Ammon's horn (tissue), 1 donor: ENCODE measurements at places on chromosomes 3 and 15.

- DNase-seq: peak; percentile 31
Measured at GRCh38 chr3:181210275-181210674, 220.7 kb upstream of the DNAJC19 start.

- DNase-seq: no peak
Measured at GRCh38 chr15:70013656-70014313, 83.9 kb downstream of the TLE3 start.

DNA sequence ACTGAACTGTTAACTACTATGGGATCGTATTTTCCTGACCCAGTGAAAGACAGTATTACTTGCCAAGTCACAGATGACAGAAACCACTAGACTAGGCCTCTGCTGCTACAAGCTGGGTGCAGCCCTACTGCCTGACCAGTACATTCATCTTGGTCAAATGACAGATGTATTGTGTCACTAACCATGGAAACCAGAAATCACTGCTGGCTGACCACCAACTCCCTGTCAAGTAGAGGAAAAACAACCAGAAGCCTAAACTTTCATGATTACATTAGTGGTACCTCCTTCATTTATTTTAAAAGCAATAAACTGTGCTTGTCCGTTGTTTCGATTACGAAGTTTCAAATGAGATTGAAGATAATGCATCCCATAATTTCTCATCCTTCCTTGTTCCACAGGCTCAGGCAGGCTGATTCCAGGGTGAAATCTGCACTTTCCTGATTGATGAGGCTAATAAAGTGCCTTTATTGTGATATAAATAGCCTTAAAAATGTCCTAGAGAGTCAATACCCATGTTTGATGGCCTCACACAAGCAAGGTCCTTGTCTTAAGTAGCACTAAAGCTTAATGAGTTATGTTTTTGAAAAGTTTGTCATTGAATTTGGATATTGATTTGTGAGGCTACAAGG, 309.7 kb downstream of the LSAMP start:
- peak; percentile 77 for DNase-seq

GRCh38 chr15:69272891-69273290, 25.8 kb upstream of the PAQR5 start:
- DNase-seq: no peak

- peak; percentile 85 for DNase-seq
Measured at GRCh38 chr3:184757022-184757651, 45.3 kb upstream of the MAGEF1 start.

- DNase-seq: peak; percentile 42
Measured at GRCh38 chr3:194494951-194495374, 8.2 kb upstream of the ATP13A3 start.

DNA sequence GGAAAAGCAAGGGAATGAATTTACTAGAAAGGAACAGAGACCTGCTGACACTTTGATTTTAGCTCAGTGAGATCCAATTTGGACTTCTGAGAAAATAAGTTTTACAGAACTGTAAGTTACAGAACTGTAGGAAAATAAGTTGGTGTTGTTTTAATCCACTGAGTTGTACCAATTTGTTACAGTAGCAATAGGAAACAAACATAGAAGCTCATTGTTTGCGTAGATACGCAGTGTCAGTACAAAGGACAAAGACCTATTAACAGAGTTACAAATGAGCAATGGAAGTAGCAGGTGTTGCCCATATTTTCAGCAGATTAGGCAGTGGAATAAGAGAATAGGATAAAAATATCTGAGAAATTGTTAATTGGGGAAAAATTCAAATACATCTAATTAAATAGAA, 385.8 kb upstream of the CNTN6 start:
- DNase-seq: peak; percentile 48

GRCh38 chr15:62359416-62359815, 194.3 kb upstream of the C2CD4B start:
- DNase-seq: no peak

GRCh38 chr3:129840707-129841360, 52.7 kb downstream of the TMCC1 start:
- DNase-seq: no peak

GRCh38 chr15:70093481-70094319, 4.0 kb downstream of the TLE3 start:
- DNase-seq: no peak

- no peak for DNase-seq
Measured at GRCh38 chr3:190718097-190718496, 144.4 kb downstream of the GMNC start.

GRCh38 chr15:73869216-73869995, 4.0 kb upstream of the TBC1D21 start:
- DNase-seq: no peak

DNA sequence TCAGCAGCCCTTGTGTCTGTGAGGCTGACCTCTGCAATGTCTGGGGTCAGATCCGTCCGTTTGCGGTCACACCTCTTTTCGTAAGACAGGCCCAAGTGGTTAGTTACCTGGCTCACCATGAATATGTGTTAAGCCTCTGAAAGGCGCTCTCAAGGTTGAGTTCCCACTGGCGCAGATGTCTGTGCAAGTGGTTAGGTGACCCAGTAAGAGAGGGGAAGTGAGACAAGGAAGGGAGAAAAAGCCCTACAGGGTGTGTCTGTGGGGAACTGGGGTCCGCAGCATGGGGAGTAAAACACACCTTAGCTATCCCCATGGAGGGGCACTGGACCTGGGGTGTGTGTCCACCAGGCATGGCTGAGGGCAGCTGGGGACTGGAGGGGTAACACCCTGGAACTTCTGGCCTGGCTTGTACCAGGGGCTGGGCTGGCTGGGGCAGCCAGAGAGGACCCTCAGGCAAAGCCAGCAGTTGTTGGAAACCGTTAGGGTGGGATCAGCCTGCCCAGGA, 391.6 kb upstream of the PROK2 start:
- no peak for DNase-seq

DNA sequence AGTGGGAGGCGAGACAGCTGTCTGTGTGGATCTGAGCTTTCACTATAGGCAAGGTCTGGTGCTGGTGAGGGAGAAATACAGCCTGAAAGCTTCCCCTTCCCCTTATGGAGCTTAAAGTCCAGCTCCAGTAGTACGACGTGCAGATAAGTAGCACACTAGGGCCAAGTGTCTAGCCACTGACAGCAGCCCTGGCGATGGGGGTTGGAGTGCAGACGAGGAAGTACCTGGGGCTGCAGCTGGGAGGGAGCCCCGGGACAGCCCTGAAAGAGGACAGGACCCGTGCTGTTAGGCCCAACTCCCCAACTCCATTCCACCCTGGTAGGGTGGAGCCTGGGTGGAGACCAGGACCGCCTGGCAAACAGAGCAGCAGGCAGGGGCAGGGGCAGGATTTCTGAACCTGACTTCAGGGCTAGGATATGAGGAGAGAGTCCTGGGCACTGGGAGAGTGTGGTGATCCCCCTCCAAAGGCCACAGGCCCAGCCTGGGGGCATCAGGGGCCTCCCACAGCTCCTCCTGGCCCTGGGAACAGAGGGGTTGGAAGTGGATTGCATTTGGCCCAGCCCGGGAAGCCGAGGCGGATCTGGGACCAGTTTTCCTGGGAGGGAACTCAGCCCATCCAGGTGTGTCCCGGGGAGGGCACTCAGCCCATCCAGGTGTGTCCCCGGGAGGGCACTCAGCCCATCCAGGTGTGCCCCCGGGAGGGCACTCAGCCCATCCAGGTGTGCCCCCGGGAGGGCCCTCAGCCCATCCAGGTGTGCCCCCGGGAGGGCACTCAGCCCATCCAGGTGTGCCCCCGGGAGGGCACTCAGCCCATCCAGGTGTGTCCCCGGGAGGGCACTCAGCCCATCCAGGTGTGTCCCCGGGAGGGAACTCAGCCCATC, 42.8 kb downstream of the BDH1 start:
- no peak for DNase-seq

- no peak for DNase-seq
Measured at GRCh38 chr15:95286352-95286880, 1044.1 kb upstream of the NR2F2 start.

- no peak for DNase-seq
Measured at GRCh38 chr3:128787256-128788253, 61.6 kb downstream of the RAB7A start.

GRCh38 chr3:13420831-13421765, 976 bp upstream of the NUP210 start:
- DNase-seq: no peak

DNA sequence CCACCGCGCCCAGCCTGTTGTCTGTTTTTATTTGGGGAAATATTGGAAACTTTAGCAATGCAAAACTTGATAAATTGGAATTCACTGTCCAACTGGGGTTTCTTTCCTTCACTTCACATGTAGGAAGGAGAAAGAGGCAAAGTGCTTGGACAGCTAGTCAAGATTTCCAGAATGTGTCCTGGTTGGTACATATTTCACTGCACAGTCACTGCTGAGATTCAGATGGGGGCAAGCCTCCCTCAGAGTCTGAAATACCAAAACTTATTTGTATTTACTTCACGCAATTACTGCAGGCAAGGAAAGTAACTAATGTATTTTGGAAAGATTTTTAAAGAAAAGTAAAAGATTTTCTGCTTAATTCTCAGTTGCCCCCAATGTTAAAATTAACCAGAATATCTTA, 21.0 kb downstream of the LRRC31 start:
- DNase-seq: no peak

DNA sequence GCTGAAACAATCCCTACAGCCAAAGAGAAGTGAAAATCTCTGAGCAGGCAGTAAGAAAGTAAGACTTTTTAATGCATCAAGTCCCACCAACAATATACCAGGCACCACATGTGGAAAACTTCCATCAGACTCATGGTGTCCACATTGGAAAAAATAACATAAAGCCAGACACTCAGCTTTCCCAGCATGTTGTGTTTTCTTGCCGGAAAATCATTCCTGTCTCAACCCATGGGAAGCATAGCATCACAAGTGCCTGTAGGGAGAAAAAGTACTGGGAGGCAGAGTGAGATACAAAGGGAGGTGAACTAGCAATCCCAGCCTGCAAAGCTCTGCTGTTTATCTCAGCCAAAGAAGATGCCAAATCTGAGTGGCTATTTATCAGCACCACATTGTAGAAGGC, 868.9 kb downstream of the SI start:
- no peak for DNase-seq

GRCh38 chr3:56980798-56981390, 79.6 kb upstream of the SPATA12 start:
- no peak for DNase-seq

- DNase-seq: no peak
Measured at GRCh38 chr3:15633159-15633558, 31.6 kb downstream of the BTD start.

DNA sequence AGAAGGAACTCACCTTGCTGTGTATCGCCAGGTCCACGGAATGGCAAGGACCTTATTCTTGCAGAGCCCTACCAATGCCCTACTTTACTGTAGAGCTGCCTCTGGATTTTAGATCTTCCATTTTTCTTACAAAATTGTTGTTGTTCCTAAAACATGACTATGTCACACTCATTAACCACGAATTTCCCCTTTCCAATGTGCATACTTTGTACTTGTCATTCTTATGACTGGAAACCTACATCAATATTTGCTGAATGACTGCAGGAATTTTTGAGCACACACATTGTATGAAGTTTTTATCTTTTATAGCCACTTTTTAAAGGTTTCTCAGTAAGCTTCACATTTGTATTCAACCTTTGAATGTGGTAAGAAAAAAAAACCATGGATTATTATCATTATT, 35.9 kb upstream of the CMSS1 start:
- no peak for DNase-seq

GRCh38 chr3:169143506-169143905, 520.0 kb downstream of the MECOM start:
- DNase-seq: no peak

GRCh38 chr15:85063522-85064079, 81.9 kb downstream of the PDE8A start:
- no peak for DNase-seq
